Psoas muscle (tissue), 8 donors: ENCODE measurements at places on chromosomes 7 and 10.

GRCh38 chr7:157990226-157990880 lies 597.3 kb downstream of the PTPRN2 start:
- no peak for DNase-seq

GRCh38 chr10:44125879-44126278 lies 259.0 kb downstream of the CXCL12 start:
- no peak for DNase-seq

DNA sequence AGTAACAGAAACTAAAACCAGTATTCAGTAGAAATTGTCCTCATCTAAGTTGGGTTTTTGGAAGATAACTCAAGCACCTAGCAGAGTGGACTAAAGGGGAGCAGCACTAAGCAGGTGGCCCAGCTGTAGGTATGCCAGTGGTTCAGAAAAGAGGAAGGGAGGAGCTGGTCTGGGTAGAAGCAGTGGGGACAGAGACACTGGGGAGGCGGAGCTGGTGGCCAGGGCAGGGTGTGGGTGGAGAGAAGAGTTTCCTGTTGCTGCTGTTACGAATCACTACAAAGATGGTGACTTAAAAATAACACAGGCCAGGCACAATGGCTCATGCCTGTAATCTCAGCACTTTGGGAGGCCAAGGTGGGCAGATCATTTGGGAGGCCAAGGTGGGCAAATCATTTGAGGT lies 136.2 kb downstream of the WDR11 start:
- DNase-seq, result no peak

DNA sequence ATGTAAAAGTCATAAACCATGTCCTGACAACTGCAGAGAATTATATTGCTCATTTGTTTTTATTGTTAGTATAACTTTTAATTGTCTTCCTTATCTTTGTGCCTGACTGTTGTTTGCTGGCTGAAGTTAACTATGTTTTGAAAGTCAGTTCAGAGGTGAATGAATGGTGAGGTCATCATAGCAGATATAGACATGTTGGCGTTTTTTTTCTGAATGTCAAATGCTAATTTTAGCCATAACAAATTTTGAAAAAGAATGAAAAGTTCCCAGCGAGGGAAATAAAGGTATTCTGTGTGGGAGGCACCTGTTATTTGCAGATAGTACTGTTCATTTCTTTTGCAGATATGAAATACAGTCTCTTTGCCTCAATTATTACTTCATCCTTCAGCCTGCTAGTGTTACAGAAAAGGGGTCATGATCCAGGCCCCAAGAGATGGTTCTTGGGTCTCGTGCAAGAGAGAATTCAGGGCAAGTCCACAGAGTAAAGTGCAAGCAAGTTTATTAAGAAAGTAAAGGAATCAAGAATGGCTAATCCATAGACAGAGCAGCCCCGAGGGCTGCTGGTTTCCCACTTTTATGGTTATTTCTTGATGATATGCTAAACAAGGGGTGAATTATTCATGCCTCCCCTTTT lies 96.5 kb downstream of the CAMK1D start:
- no peak for DNase-seq

- no peak for DNase-seq
Observed at GRCh38 chr10:84371944-84372343, 43.6 kb downstream of the CCSER2 start.

GRCh38 chr7:44981035-44981706 lies 2.4 kb upstream of the MYO1G start:
- DNase-seq, result no peak

GRCh38 chr10:32049113-32049512 lies 7.1 kb downstream of the KIF5B start:
- no peak for DNase-seq

- DNase-seq, result no peak
Observed at GRCh38 chr7:128708235-128708634, 30.9 kb upstream of the CALU start.

- no peak for DNase-seq
Observed at GRCh38 chr10:92789067-92789466, 59.3 kb upstream of the EXOC6 start.

DNA sequence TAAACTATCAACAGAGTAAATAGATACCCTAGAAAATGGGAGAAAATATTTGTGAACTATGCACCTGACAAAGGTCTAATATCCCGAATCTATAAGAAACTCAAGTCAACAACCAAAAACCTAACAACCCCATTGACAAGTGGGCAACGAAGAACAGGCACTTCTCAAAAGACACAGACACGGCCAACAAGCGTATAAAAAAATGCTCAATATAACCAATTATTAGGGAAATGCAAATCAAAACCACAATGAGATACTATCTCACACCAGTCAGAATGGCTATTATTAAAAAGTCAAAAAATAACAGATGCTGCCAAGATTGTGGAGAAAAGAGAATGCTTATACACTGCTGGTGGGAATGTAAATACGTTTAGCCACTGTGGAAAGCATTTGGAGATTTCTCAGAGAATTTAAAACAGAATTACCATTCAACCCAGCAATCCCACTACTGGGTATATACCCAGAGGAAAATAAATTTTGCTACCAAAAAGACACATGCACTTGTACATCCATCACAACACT lies 63.2 kb upstream of the CAV2 start:
- no peak for DNase-seq

GRCh38 chr10:90308223-90308622 lies 549.6 kb downstream of the HTR7 start:
- DNase-seq, result no peak

- DNase-seq, result no peak
Observed at GRCh38 chr7:43513251-43513650, 69.7 kb upstream of the STK17A start.
